ENCODE measurements at places on chromosomes 11 and 22. TPM values are rescaled to one million over a fixed set of nuclear protein-coding genes. Genes with fewer than 3 reads are reported as not detected.

- no peak overlapping the region for H3K27ac ChIP-seq
- peaks cover 7% of the 10 kb centered on the region for H3K4me1 ChIP-seq
- no peak overlapping the region for H3K4me3 ChIP-seq
- H3K36me3 ChIP-seq, result no peaks in the 10 kb centered on the region
- DNase-seq, result no peak
- H3K27me3 ChIP-seq, result peaks cover 39% of the 10 kb centered on the region
These were observed 26.3 kb downstream of the SLC1A2 start for GRCh38 chr11:35393098-35393497.

- peak overlapping the region; percentile 35 for H3K4me3 ChIP-seq
- H3K27me3 ChIP-seq, result peaks cover 65% of the 10 kb centered on the region
- H3K4me1 ChIP-seq, result peaks cover 2% of the 10 kb centered on the region
- DNase-seq, result peak; percentile 39
- H3K36me3 ChIP-seq, result no peaks in the 10 kb centered on the region
These were observed 52.4 kb downstream of the GRIK4 start for GRCh38 chr11:120563703-120564572.

DNA sequence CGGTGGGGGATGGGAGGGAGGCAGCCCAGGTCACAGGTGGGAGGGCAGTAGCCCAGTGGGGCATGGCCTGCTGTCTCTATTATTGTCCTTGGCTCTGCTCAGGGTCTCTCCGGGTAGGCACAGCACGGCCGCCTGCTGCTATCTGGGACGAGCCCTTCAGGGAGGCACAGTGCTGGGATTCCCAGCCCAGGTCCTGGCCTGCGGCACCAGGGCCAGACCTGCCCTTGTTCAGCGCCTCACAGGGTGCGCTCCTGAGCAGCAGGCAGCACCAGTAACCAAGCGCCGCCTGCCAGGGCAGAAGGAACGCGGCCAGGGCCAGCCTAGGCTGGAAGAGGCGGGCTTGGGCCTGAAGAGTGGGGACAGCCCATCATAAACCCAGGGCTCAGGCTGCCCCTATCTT, 151.0 kb downstream of the MPPED1 start:
- no peak for DNase-seq
- H3K4me3 ChIP-seq, result no peak overlapping the region
- H3K36me3 ChIP-seq, result no peaks in the 10 kb centered on the region
- H3K4me1 ChIP-seq, result peaks cover 3% of the 10 kb centered on the region

DNA sequence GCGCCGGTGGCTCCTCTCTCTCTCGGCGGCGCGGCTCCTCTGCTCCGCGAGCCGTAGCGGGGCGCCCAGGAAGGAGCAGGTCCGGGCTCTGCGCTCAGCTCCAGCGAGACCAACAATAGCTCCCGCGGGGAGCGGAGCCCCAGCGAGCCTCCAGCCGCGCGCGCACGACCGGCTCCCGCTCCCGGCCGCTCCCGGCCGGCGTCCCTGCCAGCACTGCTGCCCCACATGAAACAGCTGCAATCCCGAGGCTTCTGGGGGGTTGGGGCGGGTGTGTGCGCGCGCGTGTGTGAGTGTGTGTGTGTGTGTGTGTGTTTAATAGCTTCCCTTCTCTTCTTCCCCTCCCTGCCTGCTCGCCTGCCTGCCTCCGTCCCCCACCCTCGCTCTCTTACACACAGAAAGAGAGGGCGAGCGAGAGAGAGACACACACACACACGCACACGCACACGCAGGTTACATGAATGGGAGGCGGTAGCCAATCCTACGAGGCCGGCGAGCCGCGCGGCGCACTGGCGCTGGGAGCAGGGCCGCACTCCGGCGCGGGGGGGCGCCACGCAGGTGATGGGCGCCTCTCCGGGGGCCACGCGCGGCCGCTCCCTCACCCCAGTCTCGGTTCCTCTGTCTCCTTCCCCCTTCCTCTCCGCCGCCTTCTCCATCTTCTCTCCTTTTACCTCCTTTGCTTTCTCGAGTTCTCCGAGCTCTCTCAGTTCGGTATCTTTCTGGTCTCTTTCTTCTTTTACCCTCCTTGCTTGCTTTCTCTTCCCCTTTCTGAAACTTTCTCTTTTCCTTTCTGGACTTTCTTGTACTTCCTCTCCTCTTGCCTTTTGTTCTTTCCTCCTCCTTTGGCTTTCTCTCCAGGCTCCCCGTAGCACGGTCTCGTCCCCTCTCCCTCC, at the start of gene TENM4:
TENM4 (minus strand) TSS at position 460 of the 890 bp plus-strand sequence. CDS start 371,086 bp downstream, outside the sequence.
- peak; percentile 67 for DNase-seq
- peaks cover 28% of the 10 kb centered on the region for H3K4me1 ChIP-seq
- H3K36me3 ChIP-seq, result no peaks in the 10 kb centered on the region
- H3K27me3 ChIP-seq, result peaks cover 25% of the 10 kb centered on the region
- peak within 1 kb of the TSS; percentile 90 for H3K4me3 ChIP-seq
- peak within 1 kb of the TSS; percentile 97 for H3K27ac ChIP-seq

Gene RRM1
- 79.9 TPM for total RNA-seq

GRCh38 chr11:11586465-11586864, 35.3 kb downstream of the GALNT18 start:
- H3K36me3 ChIP-seq, result no peaks in the 10 kb centered on the region
- no peak for DNase-seq
- peaks cover 9% of the 10 kb centered on the region for H3K27me3 ChIP-seq
- H3K4me1 ChIP-seq, result no peaks in the 10 kb centered on the region
- H3K4me3 ChIP-seq, result no peak overlapping the region
- H3K27ac ChIP-seq, result no peak overlapping the region

DNA sequence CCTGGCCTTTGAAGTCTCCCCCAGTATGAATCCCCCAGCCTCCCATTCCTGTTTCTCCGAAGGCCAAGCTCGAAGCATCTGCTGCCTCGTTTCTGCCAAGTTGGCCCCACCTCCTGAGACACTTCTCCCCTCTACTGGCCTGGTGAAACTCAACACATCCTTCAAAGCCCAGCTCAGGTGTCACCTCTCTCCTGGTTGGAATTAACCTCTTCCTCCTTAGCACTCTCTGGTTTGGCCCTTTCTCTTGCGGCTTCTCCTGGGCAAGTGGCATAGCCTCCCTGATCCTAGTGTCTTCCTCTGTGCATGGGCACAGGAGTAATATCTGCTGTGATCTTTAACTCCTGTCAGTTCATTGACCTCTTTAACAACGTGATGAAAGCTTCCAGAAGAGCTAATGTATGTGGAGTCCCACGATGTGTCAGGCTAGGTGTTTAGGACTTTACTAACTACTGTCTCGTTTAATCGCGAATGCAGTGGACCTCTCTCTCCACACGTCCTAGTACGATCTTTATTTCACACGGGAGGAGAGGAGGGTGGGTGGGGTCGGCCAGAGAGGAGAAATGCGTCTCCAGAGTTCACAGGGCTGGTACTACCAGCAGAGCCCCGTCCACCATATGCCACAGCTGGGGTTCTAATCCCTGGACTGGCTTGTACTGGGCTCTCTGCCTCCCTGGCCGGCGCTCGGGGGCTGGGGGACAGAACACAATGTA, 826 bp upstream of the PTPRJ start:
- peak overlapping the region; percentile 65 for H3K27ac ChIP-seq
- H3K27me3 ChIP-seq, result peaks cover 13% of the 10 kb centered on the region
- no peak for DNase-seq
- peaks cover 10% of the 10 kb centered on the region for H3K4me1 ChIP-seq

- H3K27me3 ChIP-seq, result peaks cover 5% of the 10 kb centered on the region
- peak overlapping the region; percentile 39 for H3K27ac ChIP-seq
- peaks cover 2% of the 10 kb centered on the region for H3K4me1 ChIP-seq
- H3K4me3 ChIP-seq, result peak overlapping the region; percentile 14
These were observed 428.4 kb downstream of the MN1 start for GRCh38 chr22:27372969-27373670.

- H3K36me3 ChIP-seq, result no peaks in the 10 kb centered on the region
- DNase-seq, result no peak
- H3K4me3 ChIP-seq, result peak overlapping the region; percentile 90
- no peaks in the 10 kb centered on the region for H3K27me3 ChIP-seq
- H3K27ac ChIP-seq, result peak overlapping the region; percentile 97
These were observed 615 bp downstream of the POLD4 start for GRCh38 chr11:67352546-67353316.

Gene KRTAP5-2
- total RNA-seq, result not detected

Gene TENM4
- 117 TPM for total RNA-seq

GRCh38 chr11:74571062-74571399, 21.4 kb upstream of the POLD3 start:
- H3K36me3 ChIP-seq, result no peaks in the 10 kb centered on the region
- H3K27me3 ChIP-seq, result no peaks in the 10 kb centered on the region
- no peak overlapping the region for H3K4me3 ChIP-seq
- peaks cover 16% of the 10 kb centered on the region for H3K4me1 ChIP-seq

Gene NOX4
- 7.9 TPM for total RNA-seq

Gene APOA4
- not detected for total RNA-seq

DNA sequence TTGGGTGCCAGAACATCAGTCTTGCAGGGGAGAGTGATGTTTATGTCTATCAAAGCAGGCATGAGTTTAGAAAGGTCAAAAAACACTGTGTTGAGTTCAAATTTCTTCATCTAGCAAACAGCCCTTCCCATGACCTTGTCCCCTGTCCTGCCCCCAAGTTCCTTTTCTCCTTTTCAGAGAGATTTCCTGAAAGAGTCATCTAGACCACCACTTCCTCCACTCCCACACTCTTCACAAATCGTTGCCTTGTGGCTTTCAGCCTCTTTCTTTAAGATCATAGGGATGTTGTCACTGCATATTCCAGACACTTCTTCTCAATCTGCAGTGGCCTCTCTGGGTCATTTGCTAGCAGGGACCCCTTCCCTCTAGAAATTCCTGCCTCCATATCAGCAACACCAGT, 290.5 kb downstream of the TENM4 start:
- H3K27me3 ChIP-seq, result no peaks in the 10 kb centered on the region
- no peak overlapping the region for H3K27ac ChIP-seq
- H3K4me1 ChIP-seq, result no peaks in the 10 kb centered on the region
- no peak overlapping the region for H3K4me3 ChIP-seq
- no peaks in the 10 kb centered on the region for H3K36me3 ChIP-seq
- no peak for DNase-seq

- H3K27me3 ChIP-seq, result no peaks in the 10 kb centered on the region
- H3K36me3 ChIP-seq, result peaks cover 3% of the 10 kb centered on the region
- H3K27ac ChIP-seq, result peak overlapping the region; percentile 37
- no peak for DNase-seq
- no peak overlapping the region for H3K4me3 ChIP-seq
These were observed 3.7 kb downstream of the RNH1 start for GRCh38 chr11:503179-503981.

Gene FOSL1
- 1.7 TPM for total RNA-seq

- no peak overlapping the region for H3K4me3 ChIP-seq
- H3K36me3 ChIP-seq, result no peaks in the 10 kb centered on the region
- no peak overlapping the region for H3K27ac ChIP-seq
- H3K27me3 ChIP-seq, result peaks cover 13% of the 10 kb centered on the region
- no peak for DNase-seq
These were observed 124.3 kb upstream of the TTC12 start for GRCh38 chr11:113189909-113190667.

DNA sequence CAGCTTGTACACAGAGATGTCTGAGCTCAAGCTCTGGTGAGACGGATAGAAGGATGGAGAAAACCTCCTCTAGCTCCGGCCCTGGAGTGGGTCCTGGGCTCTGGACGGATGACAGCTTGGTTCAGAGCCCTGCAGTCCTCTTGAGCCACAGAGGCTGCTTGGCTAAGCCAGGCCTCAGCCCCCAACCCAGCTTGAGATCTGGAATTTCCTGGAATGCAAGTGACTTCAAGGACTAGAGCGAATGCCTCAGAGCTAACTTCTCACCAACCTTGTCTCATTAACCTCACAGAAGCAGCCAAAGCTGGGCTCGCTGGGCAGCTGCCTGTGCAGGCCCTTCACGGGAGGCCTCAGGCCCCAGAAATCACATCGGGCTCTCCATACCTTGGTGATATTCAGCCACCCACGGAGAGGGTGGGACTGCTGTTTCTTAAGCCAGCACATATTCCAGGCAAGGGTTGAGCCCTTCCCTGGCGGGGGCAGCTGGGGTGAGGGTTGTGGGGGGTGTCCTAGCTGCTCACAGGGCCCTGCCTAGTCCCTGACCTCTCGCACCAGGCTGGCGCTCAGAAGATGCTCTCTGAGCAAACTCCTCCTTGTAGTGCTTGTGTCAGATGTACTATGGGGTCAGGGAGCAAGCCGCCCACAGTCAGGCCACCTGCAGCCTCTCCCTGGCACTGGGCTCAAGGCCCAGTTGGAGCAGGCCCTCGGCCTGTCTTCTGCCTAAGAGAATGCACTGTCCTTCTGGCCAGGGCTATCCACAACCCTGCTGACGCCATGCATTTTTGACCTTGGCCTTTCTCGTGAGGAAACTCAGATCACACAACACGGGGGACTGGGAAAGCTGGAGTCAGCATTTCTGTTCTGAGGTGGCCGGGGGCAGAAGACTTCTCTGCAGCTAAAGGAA, 73.6 kb upstream of the TTLL12 start:
- peaks cover 12% of the 10 kb centered on the region for H3K4me1 ChIP-seq
- H3K36me3 ChIP-seq, result no peaks in the 10 kb centered on the region
- DNase-seq, result no peak
- H3K27ac ChIP-seq, result no peak overlapping the region
- H3K27me3 ChIP-seq, result peaks cover 46% of the 10 kb centered on the region

DNA sequence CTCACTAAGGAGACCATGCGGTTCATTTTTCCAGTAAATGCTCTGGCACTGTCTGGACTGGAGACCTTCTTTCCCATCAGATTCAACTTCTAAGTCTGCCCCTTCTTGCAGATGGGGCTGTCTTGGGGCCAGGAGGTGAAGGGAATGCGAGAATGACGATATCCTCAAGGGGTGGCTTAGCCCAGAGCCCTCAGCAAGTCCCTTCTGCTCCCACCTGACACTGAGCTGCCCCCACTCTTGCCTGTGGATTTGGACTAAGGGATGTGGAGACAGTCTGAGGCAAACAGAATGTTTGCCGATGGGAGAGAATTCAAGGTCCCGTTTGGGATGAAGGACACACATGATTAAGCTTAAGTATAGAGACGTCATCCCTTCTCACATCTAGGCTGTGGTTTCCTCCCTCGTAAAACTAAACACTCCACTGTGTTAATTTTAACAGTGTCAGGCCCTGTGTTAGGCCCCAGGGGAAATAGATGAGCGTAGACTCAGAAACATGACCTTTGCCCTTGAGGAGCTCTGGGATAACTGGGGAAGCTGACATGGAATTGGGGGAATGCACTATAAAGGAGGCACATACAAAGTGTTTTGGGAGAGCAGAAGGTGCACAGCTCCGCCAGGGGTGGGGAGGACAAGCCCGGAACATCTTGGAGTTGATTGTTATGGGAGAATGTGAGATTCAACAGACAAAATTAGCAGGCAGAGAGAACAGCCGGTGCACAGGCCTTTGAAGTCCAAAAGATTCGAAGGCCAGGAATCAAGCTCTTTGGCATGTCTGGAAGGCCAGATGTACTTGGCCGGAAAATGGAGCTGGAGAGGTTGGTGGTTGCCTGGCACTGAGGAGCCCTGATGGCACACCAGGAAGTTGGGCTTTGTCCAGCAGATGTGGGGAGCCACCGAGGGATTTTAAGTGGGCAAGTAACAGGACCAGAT, 71.6 kb downstream of the ST3GAL4 start:
- no peak overlapping the region for H3K27ac ChIP-seq
- no peaks in the 10 kb centered on the region for H3K36me3 ChIP-seq
- H3K4me1 ChIP-seq, result peaks cover 1% of the 10 kb centered on the region
- no peak for DNase-seq
